ENCODE measurements at places on chromosomes 2 and 18.

DNA sequence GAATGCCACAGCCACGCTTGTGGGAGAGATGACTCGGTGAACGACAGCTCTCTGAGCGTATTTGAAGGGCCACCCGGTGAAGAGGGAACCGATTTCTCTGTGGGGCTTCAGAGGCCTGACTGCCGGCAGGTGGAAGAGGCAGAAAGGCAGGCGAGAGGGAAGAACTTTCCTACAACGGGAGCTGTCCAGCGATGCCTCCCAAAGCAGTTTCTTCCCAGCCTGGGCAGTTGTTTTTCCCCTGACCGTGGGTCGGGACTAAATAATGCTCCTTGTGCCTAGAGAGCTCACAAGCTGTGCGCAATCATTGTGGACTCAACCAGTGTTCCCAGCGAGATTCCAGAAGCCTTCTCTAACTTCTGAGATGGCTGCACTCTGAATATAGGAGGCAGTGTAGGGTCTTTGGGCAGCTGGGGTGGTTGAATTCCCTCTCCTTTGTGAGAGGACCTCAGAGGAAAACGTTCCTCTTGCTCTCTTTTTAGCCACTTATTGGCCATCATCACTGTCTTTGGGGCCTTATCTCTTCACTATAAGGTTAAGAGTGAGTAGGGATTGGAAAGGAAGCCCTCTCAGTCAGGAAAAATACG is 710 bp downstream of the SEC11C start:
- peak overlapping the region; percentile 92 for H3K4me3 ChIP-seq
- peaks cover 11% of the 10 kb centered on the region for H3K27me3 ChIP-seq
- peak overlapping the region; percentile 100 for H3K27ac ChIP-seq
- DNase-seq, result no peak
- peaks cover 11% of the 10 kb centered on the region for H3K36me3 ChIP-seq

DNA sequence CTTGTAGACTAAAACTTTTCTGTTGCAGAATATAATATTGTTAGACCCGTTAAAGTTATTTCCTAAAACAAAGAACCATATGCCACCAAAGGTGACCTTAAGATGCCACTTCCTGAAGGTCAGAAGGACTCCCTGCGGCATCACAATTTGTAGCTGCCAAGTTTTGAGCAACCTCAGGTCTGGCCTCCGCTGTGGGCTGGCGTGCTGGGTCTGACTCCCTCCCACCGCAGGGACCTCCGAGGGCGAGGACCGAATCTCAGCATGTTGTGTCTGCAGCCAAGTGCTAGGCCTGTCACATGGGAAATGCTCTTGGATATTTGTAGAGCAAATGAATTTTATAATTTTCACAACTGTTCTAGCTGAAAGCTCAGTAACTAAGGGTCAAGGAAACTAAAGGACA is 285.9 kb downstream of the NDUFA10 start:
- no peak overlapping the region for H3K4me3 ChIP-seq
- H3K36me3 ChIP-seq, result no peaks in the 10 kb centered on the region

GRCh38 chr18:36352384-36352783 is 54.9 kb downstream of the FHOD3 start:
- peaks cover 57% of the 10 kb centered on the region for H3K27me3 ChIP-seq
- H3K36me3 ChIP-seq, result no peaks in the 10 kb centered on the region
- H3K4me1 ChIP-seq, result no peaks in the 10 kb centered on the region
- H3K4me3 ChIP-seq, result no peak overlapping the region
- no peak overlapping the region for H3K27ac ChIP-seq

- peaks cover 23% of the 10 kb centered on the region for H3K4me1 ChIP-seq
- H3K27ac ChIP-seq, result no peak overlapping the region
- DNase-seq, result no peak
- no peaks in the 10 kb centered on the region for H3K27me3 ChIP-seq
These were observed 47.0 kb downstream of the FAM178B start for GRCh38 chr2:96939415-96939814.

GRCh38 chr18:63042351-63042750 is 277.2 kb downstream of the BCL2 start:
- no peak for DNase-seq
- H3K36me3 ChIP-seq, result peaks cover 3% of the 10 kb centered on the region
- H3K27ac ChIP-seq, result no peak overlapping the region

GRCh38 chr2:128428415-128428814 is 109.7 kb upstream of the HS6ST1 start:
- H3K27me3 ChIP-seq, result peaks cover 26% of the 10 kb centered on the region
- peaks cover 3% of the 10 kb centered on the region for H3K36me3 ChIP-seq
- H3K4me1 ChIP-seq, result no peaks in the 10 kb centered on the region
- no peak overlapping the region for H3K4me3 ChIP-seq
- no peak overlapping the region for H3K27ac ChIP-seq

- H3K4me3 ChIP-seq, result no peak overlapping the region
- H3K27ac ChIP-seq, result no peak overlapping the region
- H3K4me1 ChIP-seq, result no peaks in the 10 kb centered on the region
- no peaks in the 10 kb centered on the region for H3K36me3 ChIP-seq
- DNase-seq, result no peak
These were observed 30.7 kb downstream of the LYPD6B start for GRCh38 chr2:149068996-149069888.

DNA sequence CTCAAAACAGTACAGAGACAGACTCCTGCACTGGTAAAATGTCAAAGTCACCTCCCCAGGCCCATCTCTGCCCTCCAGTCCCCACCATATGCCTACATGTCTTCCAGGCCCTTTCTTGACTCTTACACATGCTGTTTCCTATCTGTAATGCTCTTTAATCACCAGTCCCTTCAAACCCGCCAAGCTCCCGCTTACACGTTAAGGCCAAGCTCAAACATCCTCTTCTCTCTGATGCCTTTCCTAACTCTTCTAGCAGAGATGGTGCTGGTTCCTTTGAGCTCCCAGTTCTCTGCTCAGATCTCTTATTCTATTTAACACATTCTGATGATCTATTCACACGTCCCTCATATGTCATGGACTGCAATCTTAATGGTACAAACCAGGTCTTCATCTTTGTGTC is 5.0 kb downstream of the EVA1A start:
- no peaks in the 10 kb centered on the region for H3K36me3 ChIP-seq
- H3K27ac ChIP-seq, result no peak overlapping the region
- no peak overlapping the region for H3K4me3 ChIP-seq
- H3K27me3 ChIP-seq, result peaks cover 61% of the 10 kb centered on the region

GRCh38 chr2:187638840-187639239 is 84.6 kb upstream of the TFPI start:
- no peaks in the 10 kb centered on the region for H3K27me3 ChIP-seq
- no peaks in the 10 kb centered on the region for H3K36me3 ChIP-seq
- DNase-seq, result no peak
- no peak overlapping the region for H3K27ac ChIP-seq
- H3K4me1 ChIP-seq, result no peaks in the 10 kb centered on the region
- H3K4me3 ChIP-seq, result no peak overlapping the region

- DNase-seq, result peak; percentile 14
- H3K27me3 ChIP-seq, result peaks cover 35% of the 10 kb centered on the region
- H3K4me3 ChIP-seq, result peak overlapping the region; percentile 65
- no peaks in the 10 kb centered on the region for H3K36me3 ChIP-seq
- H3K27ac ChIP-seq, result peak overlapping the region; percentile 74
- H3K4me1 ChIP-seq, result peaks cover 16% of the 10 kb centered on the region
These were observed 10.2 kb downstream of the PROKR1 start for GRCh38 chr2:68653538-68653982.

- DNase-seq, result no peak
- no peak overlapping the region for H3K27ac ChIP-seq
- H3K4me1 ChIP-seq, result no peaks in the 10 kb centered on the region
- H3K36me3 ChIP-seq, result no peaks in the 10 kb centered on the region
- no peak overlapping the region for H3K4me3 ChIP-seq
These were observed 169.4 kb downstream of the ZNF385B start for GRCh38 chr2:179692043-179692442.

GRCh38 chr2:150491430-150491829 is 4.0 kb upstream of the RND3 start:
- H3K36me3 ChIP-seq, result no peaks in the 10 kb centered on the region
- no peak overlapping the region for H3K4me3 ChIP-seq
- peaks cover 7% of the 10 kb centered on the region for H3K4me1 ChIP-seq
- DNase-seq, result no peak
- H3K27ac ChIP-seq, result no peak overlapping the region

- no peak overlapping the region for H3K4me3 ChIP-seq
- H3K36me3 ChIP-seq, result no peaks in the 10 kb centered on the region
- peaks cover 2% of the 10 kb centered on the region for H3K4me1 ChIP-seq
- no peak overlapping the region for H3K27ac ChIP-seq
These were observed 136.2 kb downstream of the RGPD3 start for GRCh38 chr2:106332054-106332453.

DNA sequence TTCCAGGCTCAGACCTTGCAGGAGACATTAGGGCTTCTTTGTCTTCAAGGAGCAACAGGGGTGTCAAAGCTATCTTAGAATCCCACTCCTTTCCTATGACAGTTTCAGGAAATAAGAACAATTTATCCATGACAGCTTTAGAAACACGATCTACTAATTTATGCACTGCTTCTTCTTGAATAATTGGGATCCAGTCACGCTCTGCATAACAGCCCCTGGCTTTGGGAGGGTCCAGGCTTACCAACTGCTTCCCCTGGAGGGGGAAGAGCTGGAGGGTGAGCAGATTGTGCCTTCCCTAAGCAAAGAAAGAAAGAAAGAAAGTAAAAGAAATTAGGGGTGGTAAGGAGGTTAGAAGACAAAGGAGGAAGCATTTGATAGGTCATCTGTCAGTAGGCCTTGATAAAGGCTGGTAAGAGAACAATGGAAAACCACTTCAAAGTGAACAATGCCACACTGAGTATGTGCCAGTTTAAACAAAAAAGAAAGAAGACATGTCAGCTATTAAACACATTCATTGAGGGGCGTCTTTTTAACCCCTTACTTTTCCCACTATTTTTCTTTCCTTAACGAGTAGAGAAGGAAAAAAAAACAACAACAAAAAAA is 327.6 kb downstream of the DCC start:
- H3K4me3 ChIP-seq, result no peak overlapping the region
- no peak for DNase-seq
- no peaks in the 10 kb centered on the region for H3K4me1 ChIP-seq
- no peaks in the 10 kb centered on the region for H3K27me3 ChIP-seq

DNA sequence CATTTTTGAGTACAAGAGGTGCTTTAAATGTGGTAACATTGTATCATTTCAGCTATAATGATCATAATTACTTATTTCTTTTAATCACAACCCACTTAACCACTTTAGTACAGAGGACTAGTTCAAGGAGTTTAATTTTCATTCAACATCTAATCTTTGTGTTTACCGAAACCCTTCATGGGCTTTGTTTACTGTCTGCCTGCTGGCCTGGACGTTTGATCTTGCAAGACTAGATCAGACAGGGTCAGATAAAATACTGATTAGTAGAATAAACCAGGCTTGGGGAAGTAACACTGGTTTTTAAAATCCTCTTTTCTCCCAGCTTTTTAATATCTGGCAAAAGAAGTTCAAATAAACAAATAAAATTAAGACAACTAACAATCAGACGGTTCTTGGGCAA is 93.6 kb downstream of the SATB2 start:
- H3K4me3 ChIP-seq, result no peak overlapping the region
- DNase-seq, result no peak
- H3K4me1 ChIP-seq, result no peaks in the 10 kb centered on the region
- no peak overlapping the region for H3K27ac ChIP-seq

GRCh38 chr2:222736301-222736700 is 64.8 kb downstream of the MOGAT1 start:
- peaks cover 24% of the 10 kb centered on the region for H3K27me3 ChIP-seq
- no peak overlapping the region for H3K4me3 ChIP-seq
- no peaks in the 10 kb centered on the region for H3K4me1 ChIP-seq

DNA sequence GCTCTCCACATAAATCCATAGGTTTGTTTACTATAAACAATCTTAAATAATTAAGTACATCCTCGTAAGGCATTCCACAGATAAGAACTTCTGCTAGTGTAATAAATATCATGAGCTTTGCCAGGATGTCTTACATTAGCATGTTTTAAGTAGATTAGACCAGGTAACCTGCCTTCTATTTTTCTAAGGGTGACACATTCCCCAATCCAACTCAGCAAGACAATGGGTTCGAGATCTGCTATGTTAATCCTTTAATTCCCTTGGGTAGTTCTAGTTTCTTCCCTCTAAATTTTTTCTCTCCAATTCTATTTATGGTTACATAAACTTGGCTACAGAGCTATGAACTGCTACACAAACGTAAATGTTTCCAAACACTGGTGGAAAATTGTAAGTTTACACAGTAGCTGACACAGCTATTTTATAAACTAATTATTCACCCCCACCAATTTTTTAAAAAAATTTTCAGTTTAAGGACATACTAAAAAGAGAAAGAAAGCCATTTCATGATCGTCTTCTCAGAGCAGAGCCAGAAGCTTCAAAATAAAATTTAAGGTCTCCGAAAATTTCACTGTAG is 386.5 kb upstream of the SLC39A10 start:
- no peaks in the 10 kb centered on the region for H3K4me1 ChIP-seq
- H3K36me3 ChIP-seq, result no peaks in the 10 kb centered on the region
- peaks cover 57% of the 10 kb centered on the region for H3K27me3 ChIP-seq
- no peak overlapping the region for H3K27ac ChIP-seq
- no peak for DNase-seq

All from effector memory CD8-positive, alpha-beta T cell (primary cell).